CD4-positive, alpha-beta T cell treated with Interleukin-4 for 1 hour (primary cell): ENCODE measurements at places on chromosomes 12 and 14.

GRCh38 chr12:12185414-12185813 is 81.4 kb downstream of the LRP6 start:
- DNase-seq = no peak

- no peak for DNase-seq
These were observed 310.9 kb downstream of the ADGRD1 start for GRCh38 chr12:131264635-131265034.

DNA sequence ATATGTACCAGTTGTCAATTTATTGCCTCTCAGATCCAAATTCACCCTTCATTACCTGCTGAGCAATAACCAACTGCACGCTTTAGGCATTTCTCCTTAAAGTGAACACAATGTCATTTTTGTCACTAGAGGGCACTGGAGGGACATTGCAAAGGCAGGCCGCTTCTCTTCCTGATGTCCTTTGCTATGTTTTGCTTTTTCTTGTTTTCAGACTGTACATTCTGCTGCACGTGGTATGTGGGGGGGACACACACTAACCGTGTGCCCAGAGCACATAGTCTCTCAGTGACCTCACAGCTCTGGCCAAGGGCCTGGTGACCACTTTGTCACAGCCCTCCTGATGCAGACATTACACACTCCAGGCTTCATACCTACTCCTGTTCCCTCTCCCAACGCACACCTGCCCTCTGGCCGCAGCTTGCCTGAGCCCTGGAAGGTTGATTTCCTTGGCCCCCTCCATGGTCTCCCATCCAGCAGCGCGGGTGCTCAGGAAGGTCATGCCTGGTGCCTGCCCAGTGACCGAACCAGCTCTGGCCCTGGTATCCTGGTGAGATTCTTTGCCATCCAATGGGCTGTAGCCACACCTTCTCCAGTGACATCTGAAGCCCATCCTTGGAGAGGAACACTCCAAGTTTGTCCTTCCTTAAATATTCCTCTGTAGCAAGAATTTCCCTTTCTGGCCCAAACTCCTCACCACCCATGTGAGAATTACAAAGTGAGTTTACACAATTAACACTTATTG is 39.9 kb downstream of the MYO1H start:
- DNase-seq = no peak

DNA sequence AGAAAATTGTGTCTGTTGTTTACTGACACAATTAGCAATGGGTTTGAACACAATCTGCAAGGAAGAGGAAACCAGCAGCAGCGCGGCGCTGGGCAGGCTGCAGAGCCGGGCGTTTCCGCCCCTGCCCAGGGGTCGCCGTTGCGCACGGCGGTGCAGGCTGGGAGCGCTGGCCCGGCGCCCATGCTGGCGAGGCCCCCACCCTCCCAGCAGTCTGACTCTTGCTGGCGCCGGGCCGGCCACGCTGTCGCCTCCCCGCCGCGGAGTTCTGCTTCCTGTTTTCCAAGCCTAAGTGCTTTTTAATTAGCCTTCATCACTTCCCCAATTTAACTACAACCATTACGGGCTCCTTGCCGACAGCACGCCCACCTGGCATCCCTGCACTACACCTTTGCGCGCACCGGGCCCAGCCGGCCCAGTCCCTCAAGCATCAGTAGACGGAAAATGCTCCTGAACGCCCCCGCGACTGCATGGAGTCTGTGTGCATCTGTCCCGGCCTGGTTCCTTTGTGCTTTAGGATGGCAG is 212.1 kb downstream of the GXYLT1 start:
- no peak for DNase-seq

DNA sequence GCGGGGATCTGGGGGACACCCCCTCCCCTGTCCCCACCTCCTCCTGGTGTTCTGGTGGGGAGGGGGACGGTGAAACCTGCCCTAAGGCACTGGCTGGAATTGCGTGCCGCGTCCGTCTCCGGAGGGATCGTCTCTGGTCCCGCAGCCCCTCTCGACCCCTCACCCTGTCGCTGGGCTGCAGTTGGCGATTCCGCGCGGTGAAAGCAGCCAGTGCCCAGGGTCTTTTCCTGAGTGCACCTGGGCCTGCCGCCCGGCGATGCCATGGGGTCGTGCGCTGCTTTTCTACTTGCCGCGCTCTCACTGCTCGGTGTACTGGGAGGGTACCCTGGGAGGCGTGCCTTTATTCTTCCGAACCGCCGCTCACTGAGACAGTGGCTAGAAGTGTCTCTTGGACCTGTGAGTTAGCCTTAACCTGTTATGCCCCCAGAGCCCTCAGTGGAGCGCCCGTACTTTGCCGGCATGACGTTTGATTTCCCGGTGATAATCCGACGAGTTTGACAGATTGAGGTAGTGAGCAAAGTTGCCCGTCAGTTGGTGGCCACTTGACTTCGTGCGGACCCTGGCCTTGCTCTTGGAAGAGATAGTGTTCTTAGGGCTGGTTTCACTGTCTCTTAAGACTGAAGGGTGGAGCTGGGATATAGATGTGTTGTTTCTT is 788 bp downstream of the SFSWAP start:
- DNase-seq = no peak

- no peak for DNase-seq
These were observed 14.0 kb upstream of the DPF3 start for GRCh38 chr14:72907886-72908285.

DNA sequence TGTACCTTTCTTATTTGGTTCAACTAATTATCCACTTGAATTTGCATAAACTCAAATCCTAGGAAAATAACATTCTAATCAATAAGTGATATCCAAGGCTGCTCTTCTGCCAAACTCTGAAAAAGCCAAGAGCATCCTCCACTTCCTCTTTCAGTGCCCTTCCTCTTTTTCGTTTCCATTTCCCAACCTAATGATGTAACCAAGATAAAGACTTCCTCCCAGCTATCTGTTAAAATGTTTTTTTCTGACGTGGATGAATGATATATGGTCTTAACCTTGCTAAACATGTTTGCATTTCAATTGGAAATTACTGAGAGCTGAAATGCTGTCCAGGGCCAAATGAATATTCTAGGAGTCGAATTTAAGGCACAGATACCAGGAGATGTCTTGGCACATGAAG is 459.5 kb upstream of the PDE3A start:
- no peak for DNase-seq

GRCh38 chr12:40107803-40108620 is 2.1 kb upstream of the SLC2A13 start:
- peak; percentile 19 for DNase-seq

DNA sequence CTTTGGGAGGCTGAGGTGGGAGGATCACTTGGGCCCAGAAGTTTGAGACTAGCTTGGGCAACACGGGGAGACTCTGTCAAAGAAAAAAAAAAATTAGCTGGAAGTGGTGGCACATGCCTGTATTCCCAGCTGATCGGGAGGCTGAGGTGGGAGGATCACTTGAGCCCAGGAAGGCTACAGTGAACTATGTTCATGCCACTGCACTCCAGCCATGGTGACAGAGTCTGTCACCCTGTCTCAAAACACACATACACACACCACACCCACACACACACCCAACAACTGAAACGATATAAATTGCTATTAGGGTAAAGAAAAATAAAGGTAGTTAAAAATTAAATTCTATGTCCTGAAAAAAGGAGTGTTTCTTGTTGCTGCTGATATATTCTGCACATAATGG is 7.9 kb downstream of the PPP1R12A start:
- DNase-seq = no peak

DNA sequence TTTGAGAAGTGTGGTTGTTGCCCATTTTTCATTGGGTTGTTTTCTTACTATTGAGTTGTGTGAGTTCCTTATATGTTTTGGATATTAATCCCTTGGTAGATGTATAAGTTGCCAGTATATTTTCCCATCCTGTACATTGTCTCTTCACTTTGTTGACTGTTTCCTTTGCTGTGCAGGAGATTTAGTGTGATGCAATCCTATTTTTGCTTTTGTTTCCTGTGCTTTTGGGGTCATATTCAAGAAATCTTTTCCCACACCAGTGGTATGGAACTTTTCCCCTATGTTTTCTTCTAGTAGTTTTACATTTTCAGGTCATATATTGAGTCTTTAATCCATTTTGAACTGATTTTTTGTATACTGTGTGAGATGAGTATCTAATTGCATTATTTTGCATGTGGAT is 92.8 kb downstream of the PTHLH start:
- DNase-seq = no peak

DNA sequence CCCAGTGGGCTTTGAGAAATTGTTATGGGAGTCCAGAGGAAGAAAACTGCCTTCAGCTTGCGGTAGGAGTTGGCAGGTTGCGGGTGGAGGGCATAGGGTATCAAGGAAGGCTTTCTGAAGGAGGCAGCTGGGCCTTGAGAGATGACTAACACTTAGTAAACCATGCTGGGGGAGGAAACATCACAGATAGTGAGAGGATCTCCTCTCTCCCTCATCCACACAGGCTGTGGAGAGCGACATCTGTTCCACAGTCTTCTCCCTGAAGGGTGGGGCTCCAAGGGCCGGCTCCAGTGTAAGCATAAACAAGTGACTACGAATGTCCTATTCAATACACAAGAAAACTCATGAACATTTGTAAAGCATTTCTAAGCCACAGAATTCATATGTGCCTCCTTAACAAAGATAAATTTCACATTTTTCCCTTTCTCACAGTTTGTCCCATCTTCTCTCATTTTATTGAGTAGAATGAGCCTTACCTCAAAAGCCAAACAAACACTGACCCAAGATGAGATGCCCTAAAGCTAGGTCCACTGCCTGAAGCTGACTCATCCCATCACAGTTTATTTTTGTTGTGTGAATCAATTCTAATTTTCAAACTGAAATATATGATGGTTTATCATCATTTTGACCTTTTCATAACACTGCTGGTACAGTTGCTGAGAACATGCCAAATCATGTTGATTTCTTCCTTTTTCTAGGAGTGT is 227.9 kb downstream of the SLC25A21 start:
- DNase-seq = no peak

- DNase-seq = no peak
These were observed 2.3 kb upstream of the C14orf39 start for GRCh38 chr14:60488175-60488574.
